ENCODE measurements at places on chromosomes 3 and 15. TPM values are rescaled to one million over a fixed set of nuclear protein-coding genes. Genes with fewer than 3 reads are reported as not detected.

GRCh38 chr15:42184296-42184695 lies 23.8 kb downstream of the VPS39 start:
- DNase-seq: no peak

GRCh38 chr3:28669870-28670269 lies 321.2 kb upstream of the AZI2 start:
- no peak for DNase-seq

DNA sequence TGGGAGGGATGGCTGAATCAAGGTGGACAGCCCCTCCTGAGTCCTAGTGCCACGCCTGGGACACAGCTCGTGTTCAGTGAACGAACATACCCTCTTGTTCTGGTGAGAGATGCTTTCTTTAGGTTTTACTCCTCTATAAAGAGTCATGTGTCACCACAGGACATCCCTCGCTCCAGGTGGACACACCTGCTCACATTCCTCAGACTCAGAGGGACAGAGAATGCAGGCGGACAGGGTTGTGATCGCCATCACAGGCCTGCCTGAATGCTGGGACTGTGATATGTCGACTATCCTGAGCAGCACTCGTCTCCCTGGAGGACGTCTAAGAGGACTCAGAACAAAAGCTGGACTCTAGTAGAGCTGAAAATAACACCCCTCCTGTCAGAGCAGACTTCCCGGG lies 96.4 kb upstream of the SNRPA1 start:
- DNase-seq: no peak

- DNase-seq: no peak
Measured at GRCh38 chr15:36758800-36759199, 179.4 kb downstream of the CDIN1 start.

GRCh38 chr3:101836652-101837598 lies 12.4 kb upstream of the NFKBIZ start:
- DNase-seq: no peak

- DNase-seq: no peak
Measured at GRCh38 chr3:145678401-145678800, 482.6 kb downstream of the PLOD2 start.

- peak; percentile 38 for DNase-seq
Measured at GRCh38 chr15:99452728-99453636, 112.8 kb upstream of the MEF2A start.

DNA sequence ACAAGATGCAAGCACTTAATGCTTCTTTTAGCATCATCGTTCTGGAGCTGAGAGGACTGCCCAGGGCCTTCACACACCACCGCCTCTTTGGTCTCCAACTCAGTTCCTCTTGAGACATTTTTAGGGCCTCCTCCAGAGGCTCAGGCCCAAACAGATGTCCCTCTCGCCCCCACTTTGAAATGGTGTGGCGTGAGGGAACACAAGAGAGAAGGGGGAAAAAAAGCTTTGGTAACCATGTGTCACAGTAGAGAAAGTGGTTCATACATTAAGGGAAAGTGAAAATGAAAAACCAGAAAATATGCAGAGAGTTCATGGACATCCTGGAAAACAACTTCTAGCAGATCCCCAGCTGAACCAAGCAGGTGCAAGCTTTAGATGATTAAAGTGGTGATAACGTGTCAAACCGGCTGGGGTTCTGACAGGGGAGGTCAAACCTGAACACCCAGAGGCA lies 33.1 kb upstream of the FOXP1 start:
- no peak for DNase-seq

DNA sequence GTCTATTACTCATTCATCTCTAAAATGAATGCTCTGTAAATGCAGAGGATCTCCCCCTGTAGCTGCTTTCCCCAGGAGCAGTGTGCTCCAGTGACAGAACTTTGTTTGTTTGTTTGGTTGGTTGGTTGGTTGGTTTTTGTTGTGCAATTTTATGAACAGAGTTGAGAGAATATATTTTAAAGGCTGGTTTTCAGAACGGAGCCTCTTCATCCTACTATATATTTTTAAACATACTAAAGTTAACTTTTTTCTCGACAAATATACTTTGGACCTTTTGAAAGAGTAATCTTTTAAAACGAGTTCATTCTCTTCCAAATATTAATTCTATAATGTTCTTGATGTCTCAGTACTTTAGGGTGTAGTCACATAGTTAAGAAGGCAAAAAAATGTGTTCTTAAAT lies 20.2 kb downstream of the RYR3 start:
- DNase-seq: no peak

- peak; percentile 79 for DNase-seq
Measured at GRCh38 chr3:33439546-33440327, 468 bp downstream of the UBP1 start.

GRCh38 chr15:101810876-101811275 lies 1.1 kb upstream of the OR4F15 start:
- DNase-seq: no peak

- DNase-seq: peak; percentile 93
Measured at GRCh38 chr3:13141991-13142412, 68.8 kb upstream of the IQSEC1 start.

DNA sequence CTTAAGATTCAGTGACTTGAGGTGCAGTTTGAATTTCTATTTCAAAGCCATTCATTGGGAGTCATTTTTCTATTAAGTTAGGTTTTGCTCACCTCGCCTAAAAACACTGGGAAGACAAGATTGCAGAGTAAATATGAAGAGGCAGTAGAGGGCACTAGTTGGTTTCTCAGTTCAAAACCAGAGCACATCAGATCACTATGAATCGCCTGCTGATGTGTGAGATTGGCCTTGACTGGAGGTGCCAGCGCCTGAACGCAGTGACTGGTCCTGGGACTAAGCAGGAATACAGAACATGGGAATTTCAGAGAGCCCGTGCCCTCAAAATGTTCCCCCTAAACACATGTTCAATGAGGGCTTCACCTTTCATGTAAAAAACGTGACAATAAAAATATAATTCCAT lies 229.0 kb downstream of the ITPR1 start:
- no peak for DNase-seq

GREM1 gene
- total RNA-seq: 0.12 TPM

PLXNB1 gene
- total RNA-seq: 168 TPM

ECE2 gene
- 0.11 TPM for total RNA-seq

All from endodermal cell (in vitro differentiated cells).